Activated naive CD4-positive, alpha-beta T cell treated with anti-CD3 and anti-CD28 coated beads for 36 hours (primary cell): ENCODE measurements at places on chromosomes 6 and 20. TPM values are rescaled to one million over a fixed set of nuclear protein-coding genes. Genes with fewer than 3 reads are reported as not detected.

The NMBR gene
- not detected for total RNA-seq

The ADGRF4 gene
- total RNA-seq, result not detected

DNA sequence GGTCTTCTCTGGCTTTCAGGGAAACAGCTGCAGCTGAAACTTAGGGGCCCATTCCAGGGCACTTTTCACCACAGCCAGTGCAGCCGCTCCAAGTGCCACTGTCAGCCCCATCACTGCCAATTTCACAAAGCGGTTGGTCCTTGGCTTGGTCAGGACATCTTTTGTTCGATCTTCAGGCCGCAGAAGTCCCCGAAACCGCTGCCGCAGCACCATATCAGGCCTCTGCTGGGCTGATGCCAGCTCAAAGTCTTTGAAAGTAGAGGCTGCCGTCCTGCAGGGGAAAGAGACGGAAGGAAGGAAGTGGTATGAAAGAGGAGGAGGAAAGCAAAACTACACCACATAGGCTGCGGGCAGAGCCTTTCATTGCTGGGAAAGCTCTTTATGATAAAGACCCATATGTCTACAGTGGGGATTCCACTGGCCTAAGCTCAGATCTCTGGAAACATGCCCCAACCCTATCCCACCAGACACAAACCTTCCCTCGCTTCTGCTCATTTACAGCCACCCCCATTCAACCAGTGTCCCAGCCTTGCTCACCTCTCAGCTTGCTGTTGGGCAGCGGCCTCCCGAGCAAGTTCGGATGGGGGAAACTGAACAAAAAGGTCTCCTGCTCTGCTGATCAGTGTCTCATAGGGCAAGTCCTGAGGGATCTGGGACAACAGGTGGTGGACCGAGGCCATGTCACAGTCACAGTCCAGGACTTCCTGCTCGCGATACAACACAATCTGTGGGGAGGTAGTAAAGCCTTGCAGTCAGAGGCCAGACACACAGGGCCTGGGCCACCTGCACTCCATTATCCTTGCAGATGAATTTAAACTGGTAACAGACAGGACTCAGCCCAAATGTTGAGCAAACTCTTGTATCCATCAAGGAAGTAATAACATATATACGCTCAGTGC lies 23.5 kb downstream of the TBC1D20 start:
- peak; percentile 79 for DNase-seq

DNA sequence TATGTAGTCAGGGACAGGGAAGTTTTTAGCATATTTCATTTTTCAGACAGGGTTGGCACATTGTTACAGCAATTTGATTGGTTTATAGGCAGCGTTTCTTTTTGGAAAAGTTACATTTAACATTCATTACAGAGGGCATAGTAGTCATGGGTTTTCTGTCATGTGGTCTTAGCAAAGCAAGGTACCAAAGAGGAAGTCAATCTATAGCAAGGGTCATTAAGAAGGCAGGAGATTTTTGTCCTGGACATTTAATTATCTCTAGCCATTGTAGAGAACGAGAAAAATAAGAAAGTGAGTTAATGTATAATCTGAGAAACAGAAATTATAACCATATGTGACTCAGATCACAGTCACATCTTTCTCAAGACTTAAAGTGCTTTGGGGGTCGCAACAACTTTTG lies 47.4 kb downstream of the TPD52L1 start:
- DNase-seq, result no peak

- no peak for DNase-seq
These were observed 13.4 kb downstream of the PRKN start for GRCh38 chr6:162713974-162714780.

GRCh38 chr20:16637797-16638196 lies 64.5 kb upstream of the KIF16B start:
- no peak for DNase-seq

DNA sequence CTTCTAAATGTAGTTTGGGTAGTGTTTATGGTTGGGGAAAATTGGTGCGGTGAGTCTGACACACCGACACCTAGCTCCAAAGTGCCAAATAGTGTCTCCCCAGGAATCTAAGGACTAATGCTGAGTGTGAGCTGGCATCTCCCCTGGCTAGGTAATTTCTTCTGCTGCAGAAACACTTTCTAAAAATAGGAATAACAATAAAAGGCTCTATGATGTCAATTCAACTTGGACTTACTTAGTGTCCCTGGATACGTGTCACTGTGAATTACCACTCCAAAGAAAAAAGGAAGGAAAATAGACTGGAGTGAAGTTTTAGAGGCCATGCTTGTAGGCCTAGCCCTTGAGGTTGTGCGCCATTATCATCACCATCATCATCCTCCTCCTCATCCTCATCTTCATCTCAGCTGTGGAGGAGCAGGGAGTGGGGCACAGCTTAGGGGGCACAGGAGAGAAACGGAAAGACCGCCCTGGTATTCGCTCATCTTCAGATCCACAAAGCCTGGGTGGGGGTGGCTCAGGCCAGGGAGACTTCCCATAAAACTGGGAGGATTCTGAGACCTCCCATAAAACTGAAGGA lies 89.6 kb downstream of the TBC1D7 start:
- no peak for DNase-seq

- no peak for DNase-seq
These were observed 4.9 kb downstream of the CENPQ start for GRCh38 chr6:49468042-49468441.

DNA sequence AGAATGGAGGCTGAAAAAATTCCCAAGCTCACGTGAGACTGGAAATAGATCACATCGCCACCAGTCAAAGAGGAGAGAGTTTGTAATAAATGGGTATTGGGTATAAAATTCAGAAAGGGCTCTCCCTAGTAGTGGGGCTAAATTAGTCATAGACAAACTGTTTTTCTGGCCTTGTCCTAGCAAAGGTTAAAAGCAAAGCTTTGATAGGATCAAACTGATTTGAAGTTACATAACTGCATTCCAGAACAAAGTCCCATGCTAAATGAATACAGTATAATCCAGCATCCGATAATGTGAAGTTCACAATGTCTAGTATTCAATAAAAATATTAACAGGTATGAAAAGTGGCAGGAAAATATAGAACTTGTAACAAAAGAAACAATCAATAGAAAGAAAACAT lies 149.8 kb upstream of the ATXN1 start:
- DNase-seq, result no peak
